ENCODE measurements at places on chromosomes 12 and 14. TPM values are rescaled to one million over a fixed set of nuclear protein-coding genes. Genes with fewer than 3 reads are reported as not detected.
A peak's percentile ranks its signal among the peaks of the same experiment; 100 is the strongest.

Gene FOXN4
- total RNA-seq: not detected

DNA sequence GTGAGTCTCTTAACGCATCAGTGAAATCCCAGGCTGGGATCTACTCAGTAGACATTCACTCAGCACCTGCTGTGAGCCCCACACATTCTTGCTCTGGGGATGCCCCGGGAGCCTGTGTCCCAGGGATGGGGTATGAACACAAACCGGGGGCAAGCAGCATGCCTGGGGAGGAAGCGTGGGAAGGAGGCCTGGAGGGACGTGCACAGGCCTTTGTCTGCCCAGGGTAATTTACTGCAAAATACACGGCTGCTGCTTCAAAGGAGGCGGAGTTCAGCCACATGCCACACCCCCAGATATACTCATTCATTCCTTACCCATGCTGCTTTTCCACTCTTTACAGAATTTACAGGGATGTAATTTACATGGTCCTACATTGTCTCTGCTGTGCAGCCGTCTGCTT is 187.8 kb downstream of the ADGRD1 start:
- H3K27me3 ChIP-seq: no peaks in the 10 kb centered on the region
- no peak overlapping the region for H3K27ac ChIP-seq
- no peak for DNase-seq
- H3K4me3 ChIP-seq: no peak overlapping the region
- no peaks in the 10 kb centered on the region for H3K4me1 ChIP-seq
- H3K36me3 ChIP-seq: no peaks in the 10 kb centered on the region

GRCh38 chr12:50263832-50264231 is 19.5 kb downstream of the LIMA1 start:
- H3K27me3 ChIP-seq: no peaks in the 10 kb centered on the region
- no peak overlapping the region for H3K27ac ChIP-seq
- no peaks in the 10 kb centered on the region for H3K4me1 ChIP-seq

Gene SOAT2
- total RNA-seq: 1.2 TPM

DNA sequence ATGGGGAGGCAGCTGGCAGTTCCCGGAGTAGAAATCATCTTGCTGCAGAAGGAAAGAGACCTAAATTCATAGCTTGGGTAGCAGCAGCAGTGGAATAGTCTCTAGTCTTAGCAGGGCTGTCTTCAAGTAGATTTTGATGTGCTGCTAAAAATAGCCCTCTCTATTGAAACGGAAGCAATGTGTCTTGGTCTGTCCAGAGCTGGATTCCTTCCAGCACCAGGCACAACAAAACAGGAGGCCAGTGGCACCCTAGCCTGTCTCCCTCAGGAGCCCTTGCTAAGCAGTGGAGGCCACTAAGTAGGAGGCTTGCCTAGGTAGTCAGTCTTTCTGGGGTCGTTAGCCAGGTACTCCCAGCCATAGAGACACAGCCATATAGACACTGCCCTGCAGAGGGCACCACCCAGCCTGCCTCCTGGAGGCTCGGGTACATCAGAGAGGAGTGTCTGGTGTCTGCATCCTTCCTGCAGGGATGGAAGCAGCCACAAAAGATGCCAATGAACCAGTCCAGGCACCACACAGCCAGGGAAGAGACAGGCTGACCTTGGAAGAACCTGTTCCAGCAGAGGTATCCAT is 97.5 kb downstream of the CRACR2A start:
- no peaks in the 10 kb centered on the region for H3K27me3 ChIP-seq
- no peaks in the 10 kb centered on the region for H3K4me1 ChIP-seq
- H3K27ac ChIP-seq: no peak overlapping the region
- DNase-seq: no peak
- H3K4me3 ChIP-seq: no peak overlapping the region

- H3K27ac ChIP-seq: no peak overlapping the region
- no peak for DNase-seq
- no peaks in the 10 kb centered on the region for H3K4me1 ChIP-seq
- H3K27me3 ChIP-seq: no peaks in the 10 kb centered on the region
- H3K4me3 ChIP-seq: no peak overlapping the region
Observed at GRCh38 chr14:42556551-42556950, 949.9 kb downstream of the LRFN5 start.

Gene NTN4
- 66.7 TPM for total RNA-seq

DNA sequence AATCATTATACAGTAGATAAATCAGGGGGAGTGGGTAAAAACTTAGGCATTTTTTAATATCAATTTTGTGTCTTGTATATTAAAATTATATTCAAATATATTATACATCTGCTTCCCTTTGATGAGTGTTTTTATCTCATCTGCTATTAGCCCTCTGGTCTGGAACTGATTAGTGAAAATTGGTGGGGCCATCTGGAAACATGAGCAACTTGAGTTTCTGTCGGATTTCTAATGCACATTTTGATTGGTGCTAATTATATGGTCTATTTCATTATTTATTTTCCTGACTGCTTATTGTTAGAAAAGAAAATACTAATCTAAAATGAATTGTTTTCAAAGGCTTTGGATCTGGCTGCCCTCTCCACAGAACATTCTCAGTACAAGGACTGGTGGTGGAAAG is 28.2 kb downstream of the TTC8 start:
- no peak for DNase-seq
- H3K4me3 ChIP-seq: no peak overlapping the region
- H3K27ac ChIP-seq: no peak overlapping the region
- no peaks in the 10 kb centered on the region for H3K27me3 ChIP-seq
- no peaks in the 10 kb centered on the region for H3K36me3 ChIP-seq
- no peaks in the 10 kb centered on the region for H3K4me1 ChIP-seq

GRCh38 chr14:54784060-54784459 is 118.6 kb downstream of the GCH1 start:
- H3K4me1 ChIP-seq: peaks cover 3% of the 10 kb centered on the region
- peaks cover 9% of the 10 kb centered on the region for H3K36me3 ChIP-seq
- peak overlapping the region; percentile 23 for H3K27ac ChIP-seq
- H3K27me3 ChIP-seq: no peaks in the 10 kb centered on the region

Gene SERPINA3
- 220 TPM for total RNA-seq

- DNase-seq: peak; percentile 92
- no peaks in the 10 kb centered on the region for H3K27me3 ChIP-seq
- no peaks in the 10 kb centered on the region for H3K36me3 ChIP-seq
- H3K4me3 ChIP-seq: peak within 1 kb of the TSS; percentile 54
Observed at GRCh38 chr14:76761136-76761959, at the start of gene VASH1. VASH1 (plus strand) TSS chr14:76761468; CDS start chr14:76762822, 1,354 bp downstream.

- H3K4me1 ChIP-seq: no peaks in the 10 kb centered on the region
- H3K27ac ChIP-seq: no peak overlapping the region
- no peaks in the 10 kb centered on the region for H3K36me3 ChIP-seq
- DNase-seq: no peak
Observed at GRCh38 chr12:97481428-97481827, 18.8 kb downstream of the RMST start.

Gene PRIMA1
- 6.7 TPM for total RNA-seq

DNA sequence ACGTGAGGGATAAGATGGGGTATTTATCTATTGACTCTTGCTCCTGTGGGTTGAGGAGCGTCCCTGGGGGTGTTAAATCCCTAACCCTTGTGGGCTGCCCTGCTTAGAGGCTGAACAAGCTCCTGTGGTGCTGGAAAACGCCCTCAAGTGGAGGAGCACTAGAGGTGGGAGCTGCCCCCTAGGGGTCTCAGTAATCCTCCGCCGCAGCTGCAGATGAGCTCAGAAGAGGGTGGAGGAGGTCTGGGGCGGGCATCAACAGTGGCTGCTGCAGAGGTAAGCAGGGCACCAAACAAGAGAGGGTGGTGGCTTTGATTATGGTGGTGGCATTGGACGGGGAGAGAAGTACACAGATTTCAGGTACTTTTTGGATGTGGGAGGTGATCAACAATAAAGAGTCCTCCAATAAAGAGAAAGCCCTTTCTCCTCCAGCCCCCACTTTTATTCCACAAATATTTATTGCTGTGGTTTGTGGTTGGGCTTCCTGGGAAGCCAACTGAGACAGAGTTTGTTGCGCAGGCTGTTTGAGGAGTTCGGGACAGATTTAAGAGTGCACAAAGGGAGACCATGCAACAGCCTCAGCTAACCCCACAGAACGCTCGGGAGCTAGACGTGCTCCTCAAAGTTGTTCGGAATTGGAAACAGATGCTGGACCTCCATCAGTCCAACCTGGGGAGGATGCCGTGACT is 179.9 kb downstream of the ADCK1 start:
- DNase-seq: no peak
- H3K36me3 ChIP-seq: no peaks in the 10 kb centered on the region
- no peak overlapping the region for H3K4me3 ChIP-seq
- peaks cover 4% of the 10 kb centered on the region for H3K27me3 ChIP-seq

GRCh38 chr12:29710104-29710503 is 73.6 kb downstream of the TMTC1 start:
- no peak for DNase-seq
- peaks cover 7% of the 10 kb centered on the region for H3K4me1 ChIP-seq
- no peak overlapping the region for H3K4me3 ChIP-seq
- no peaks in the 10 kb centered on the region for H3K36me3 ChIP-seq

GRCh38 chr14:86124328-86124727 is 594.4 kb downstream of the FLRT2 start:
- H3K36me3 ChIP-seq: no peaks in the 10 kb centered on the region
- H3K27ac ChIP-seq: no peak overlapping the region
- no peaks in the 10 kb centered on the region for H3K27me3 ChIP-seq
- no peak for DNase-seq
- no peak overlapping the region for H3K4me3 ChIP-seq
- no peaks in the 10 kb centered on the region for H3K4me1 ChIP-seq
